ENCODE measurements at places on chromosomes 3 and 15.

GRCh38 chr3:170421111-170421641, 2.5 kb downstream of the CLDN11 start:
- no peak for DNase-seq

DNA sequence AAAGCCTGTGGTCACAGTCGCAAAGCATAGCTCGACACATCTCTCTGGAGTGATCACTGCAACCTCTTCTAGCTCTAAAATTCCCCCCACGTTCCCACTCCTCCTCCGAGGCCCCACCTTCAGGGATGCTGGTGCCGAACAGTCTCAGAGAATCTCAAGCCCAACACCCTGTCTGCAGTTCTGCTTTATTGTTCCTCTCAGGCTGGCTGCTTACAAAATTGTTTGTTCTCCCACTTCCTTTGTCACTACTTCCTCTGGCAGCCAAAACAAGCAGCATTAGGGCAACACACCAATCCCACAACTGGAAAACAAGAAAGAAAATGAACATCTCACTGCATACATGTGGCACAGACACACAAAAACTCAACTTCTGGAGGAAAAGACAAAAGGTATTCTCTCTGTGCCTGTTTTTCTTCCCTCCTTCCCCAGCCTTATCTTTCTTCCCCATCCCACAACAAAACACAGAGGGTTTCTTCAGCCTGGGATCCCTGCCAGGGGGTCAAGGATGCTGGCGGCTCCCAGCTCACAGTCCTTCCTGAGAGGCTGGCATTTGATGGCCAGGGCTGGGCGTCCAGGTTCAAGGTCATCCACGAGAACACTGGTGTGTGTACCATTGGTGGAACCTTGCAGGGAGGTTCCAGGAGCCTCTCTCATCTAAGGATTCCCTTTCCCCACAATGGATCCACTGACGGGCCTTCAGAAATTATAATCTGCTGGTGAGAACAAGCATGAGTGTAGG, 108.4 kb downstream of the TMCO5A start:
- DNase-seq: no peak

GRCh38 chr3:64271631-64272030, 46.4 kb upstream of the PRICKLE2 start:
- no peak for DNase-seq

DNA sequence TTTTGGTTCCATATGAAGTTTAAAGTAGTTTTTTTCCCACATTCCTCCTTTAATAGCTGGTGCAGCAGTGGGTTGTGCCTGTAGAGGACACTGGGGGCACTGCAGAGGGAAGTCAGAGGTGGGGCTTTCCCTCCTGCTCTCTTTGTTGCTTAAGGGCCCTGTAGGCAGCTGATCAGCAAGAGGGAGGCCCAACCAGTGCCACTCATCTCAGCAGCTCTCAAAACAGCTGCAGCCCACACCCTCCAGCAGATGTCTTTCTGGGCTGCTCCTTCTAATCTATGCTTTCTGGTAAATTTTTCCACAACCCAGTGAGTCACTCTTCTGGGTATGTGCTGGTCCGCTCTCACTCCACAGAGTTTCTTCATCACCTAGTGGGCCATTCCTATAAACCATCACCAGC, 263.8 kb downstream of the FEZF2 start:
- no peak for DNase-seq

DNA sequence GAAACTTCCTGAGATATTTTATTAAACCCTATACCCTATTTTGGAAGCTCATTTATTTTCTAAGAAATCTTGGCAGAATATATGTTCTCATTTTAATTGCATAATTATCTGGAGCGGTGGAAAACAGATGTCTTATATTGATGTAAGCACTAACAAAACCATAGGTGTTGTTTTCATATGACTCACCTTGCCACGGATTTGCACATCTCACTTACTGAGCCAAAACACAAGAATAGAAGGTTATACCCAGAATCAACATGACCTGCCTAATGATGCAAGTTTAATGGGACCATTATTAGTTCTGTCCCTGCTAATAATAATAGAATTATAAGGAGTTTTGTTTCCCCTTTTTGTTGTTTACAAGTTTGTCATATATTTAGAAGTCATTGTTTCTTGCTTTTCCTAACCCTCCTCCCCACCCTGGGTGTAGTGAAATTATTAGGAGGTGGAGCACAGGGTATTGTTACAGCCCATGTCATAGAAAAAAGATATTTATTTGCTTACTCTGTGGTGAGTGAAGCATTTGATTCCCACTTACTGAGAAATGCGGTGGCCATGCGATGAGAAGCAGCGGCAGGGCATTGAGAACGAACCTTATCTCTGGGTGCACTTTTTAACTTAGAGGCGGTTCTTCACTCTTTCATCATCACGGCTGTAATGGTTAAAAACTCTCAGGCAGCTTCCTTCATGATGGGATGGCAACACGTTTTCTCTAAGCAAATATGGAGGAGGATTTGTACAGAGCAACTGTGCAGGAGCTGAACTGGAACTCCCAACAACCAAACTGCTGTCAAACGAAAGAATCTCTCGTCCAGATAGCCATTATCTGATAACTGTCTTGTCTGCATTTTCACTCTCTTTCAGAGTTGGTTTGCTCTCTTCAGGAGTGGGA, 521 bp downstream of the IL5RA start:
- DNase-seq: no peak

- peak; percentile 21 for DNase-seq
Measured at GRCh38 chr15:75900577-75900976, 3.1 kb upstream of the FBXO22 start.

DNA sequence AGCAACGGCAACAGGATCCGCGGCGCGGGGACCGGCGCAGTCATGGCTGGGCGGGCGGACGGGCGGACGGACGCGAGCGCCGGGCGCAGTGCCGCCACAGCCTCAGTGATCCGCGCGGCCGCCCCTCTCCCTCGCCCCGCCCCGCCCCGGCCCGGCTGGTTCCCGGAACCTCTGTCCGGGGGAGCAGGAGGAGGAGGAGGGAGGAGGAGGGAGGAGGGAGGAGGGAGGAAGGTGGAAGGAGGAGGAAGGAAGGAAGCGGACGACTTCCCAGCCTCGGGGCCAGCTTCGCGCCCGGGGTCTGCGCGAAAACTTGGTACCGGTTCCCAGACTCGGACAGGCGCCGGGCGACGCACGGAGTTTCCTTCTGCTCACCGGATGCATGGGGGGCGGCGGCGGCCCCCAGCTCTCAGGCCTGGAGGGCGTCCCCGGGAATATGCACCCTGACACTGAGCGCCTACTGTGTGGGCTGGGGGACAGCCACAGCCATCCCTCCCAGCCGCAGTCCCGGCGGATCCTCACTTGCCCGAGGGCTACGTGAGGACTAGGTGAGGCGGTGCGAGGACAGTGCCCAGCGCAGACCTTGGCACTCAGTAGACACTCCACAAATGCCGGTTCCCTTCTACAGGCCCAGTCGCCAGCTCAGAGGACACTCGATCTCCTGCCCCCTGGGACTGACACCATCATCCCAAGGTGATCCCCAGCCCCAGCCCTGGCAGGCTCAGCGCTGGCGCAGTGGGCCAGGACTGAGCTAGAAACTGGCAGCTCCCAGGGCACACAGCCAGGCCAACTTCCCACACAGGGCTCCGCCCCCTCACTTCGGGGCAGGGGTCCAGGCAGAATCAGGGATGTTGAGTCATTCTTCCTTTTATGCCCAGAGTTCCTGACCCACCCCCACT, at the start of gene SHISA5:
Gene SHISA5, minus strand, starts transcription at position 124 of the 896 bp plus-strand sequence. Its CDS starts 80 bp downstream, at position 44.
- DNase-seq: no peak

GRCh38 chr3:82627733-82628132, 866.3 kb upstream of the GBE1 start:
- no peak for DNase-seq

DNA sequence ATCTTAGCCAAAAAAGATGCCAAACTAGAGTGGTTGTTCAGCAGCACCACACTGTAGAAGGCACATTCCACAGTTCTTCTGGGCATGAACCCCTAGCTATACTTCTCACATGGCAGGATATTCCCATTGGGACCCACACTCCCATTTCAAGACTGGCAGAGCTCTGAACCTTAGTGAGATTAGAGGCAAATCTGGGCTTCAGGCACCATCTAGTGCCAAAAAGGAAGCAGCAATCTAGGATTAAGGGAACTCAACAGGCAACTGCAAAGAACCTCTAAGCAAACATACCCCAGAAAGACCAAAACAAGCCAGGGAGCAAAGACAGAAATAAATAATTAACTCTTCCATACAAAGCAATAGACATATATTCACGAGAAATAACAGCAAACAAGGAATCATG, 66.2 kb downstream of the TAFA4 start:
- no peak for DNase-seq

- DNase-seq: no peak
Measured at GRCh38 chr15:68315495-68316031, 38.0 kb downstream of the FEM1B start.

DNA sequence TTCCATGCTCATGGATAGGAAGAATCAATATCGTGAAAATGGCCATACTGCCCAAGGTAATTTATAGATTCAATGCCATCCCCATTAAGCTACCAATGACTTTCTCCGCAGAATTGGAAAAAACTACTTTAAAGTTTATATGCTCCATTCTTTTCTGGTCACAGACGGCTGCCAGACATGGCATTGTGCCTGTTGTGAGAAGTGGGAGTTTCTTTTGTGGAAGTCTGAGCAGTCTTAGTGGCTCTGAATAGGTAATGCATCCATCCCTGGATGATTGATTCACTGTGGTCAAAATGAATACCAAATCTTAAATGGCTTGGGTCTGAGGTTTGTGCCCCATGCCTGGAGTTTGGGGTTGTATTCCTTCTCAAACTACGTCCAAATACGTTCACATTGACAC, 274.5 kb upstream of the AZI2 start:
- no peak for DNase-seq

- DNase-seq: no peak
Measured at GRCh38 chr15:64146041-64146440, 5.5 kb upstream of the SNX22 start.

- no peak for DNase-seq
Measured at GRCh38 chr15:88742161-88742560, 61.1 kb upstream of the ACAN start.

DNA sequence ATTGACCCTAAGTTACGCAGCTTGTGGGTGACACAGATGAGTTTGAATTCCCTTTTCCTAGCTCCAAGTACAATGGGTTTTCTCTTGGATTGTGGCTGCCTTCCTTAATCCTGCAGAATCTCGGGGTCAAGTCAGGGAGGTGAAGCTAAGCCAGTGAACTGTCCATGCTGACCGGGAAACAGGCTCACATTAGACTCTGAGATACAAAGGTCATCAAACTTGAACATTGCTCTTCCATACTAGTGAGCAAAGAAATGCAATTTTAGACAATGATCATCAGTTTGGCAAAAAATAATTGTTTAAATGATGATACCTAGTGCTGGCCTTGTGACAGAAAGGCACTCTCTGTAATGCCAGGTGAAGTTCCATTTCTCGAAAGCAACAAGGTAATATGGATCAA, 31.6 kb downstream of the SLC6A1 start:
- DNase-seq: no peak

DNA sequence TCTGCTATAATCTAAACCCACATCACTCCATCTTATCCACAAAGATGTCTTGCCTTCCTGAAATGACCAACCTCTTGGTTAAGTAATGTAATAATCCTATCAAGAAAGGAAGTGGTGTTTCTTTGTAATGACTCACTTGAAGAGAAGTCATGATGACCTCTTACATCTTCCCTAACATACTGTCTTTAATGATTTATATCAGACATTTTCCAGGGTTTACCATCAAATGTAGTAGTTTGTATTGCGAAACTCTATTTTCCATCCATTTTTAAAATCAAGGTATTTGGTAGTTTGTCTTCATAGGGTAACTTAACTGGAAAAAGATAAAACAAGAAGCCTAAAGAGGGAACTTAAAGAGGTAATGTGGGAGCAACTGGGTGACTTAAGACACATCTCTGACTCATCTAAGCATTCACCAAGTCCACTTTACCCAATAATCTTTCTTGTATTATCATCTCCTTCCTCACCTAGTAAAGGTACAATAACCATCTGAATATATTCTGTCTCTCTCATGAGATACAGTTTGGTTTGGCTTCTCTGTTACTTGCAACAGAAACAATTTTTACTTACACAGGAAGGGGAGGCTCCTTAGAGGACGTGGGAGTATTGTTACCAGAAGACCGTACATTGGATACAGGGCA, 5.7 kb upstream of the MAPK6 start:
- DNase-seq: no peak

DNA sequence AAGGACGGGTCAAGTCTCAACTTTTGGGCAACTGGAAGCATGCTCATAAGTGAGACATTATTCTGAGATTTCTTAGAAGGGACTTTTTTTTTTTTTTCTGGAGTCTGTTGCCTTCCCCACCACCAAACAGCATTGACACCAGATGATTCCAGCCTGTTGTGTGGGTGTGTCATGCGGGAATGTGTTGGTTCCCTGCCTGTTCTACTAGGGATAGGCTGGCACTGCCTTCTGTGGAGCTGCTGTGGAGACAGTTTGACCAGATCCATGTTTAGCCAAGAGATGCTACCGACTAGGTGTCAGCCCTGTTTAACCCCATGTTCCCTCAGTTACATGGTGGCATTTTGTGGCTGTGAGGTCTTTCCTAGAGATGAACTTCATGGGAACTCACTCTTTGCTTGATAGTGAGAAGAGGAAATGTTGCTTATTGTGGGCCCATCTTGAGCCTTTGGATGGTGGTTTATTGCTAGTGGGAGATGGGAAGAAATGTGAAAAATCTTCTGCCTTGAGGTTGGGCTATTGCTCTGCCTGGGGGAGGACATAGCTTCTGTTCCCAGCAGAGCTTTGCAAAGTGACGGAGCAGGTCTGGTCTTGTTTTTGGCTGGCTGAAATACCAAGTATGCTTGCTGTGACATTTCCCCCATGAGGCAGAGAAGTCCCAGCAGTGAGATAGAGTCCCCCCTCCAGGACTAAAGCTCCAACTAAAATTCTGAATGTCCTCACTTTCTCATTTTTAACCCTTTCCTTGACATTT, 31.3 kb downstream of the TRAK1 start:
- DNase-seq: no peak

DNA sequence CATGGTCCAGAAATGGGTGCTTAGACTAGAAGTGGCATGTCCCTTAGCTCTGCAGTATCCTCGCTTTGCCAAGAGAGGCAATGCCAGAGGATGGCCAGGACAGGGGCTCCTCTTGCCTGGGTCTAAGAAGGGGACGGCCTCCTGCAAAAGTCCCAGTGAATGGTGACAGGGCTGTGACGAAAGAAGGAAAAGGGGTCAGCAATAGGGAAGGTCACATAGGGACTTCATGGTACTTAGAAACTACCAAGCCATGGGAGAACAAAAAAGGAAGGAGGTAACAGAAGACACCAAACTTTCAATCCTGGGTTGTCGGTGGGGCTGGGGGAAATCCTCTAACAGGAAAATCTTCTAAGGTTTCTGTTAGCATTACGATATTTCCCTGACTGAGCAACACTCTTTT, 36.2 kb upstream of the ATOSA start:
- DNase-seq: no peak

- no peak for DNase-seq
Measured at GRCh38 chr15:79834495-79834894, 62.3 kb downstream of the MTHFS start.

GRCh38 chr3:17340693-17341092, 401.7 kb downstream of the TBC1D5 start:
- no peak for DNase-seq

- no peak for DNase-seq
Measured at GRCh38 chr15:94233441-94233840, 2.1 kb downstream of the MCTP2 start.

GRCh38 chr3:124149771-124150170, 157.8 kb upstream of the ROPN1 start:
- no peak for DNase-seq

- DNase-seq: no peak
Measured at GRCh38 chr3:195356151-195357086, 85.5 kb upstream of the XXYLT1 start.

GRCh38 chr3:113377158-113377557, 64.1 kb downstream of the CFAP44 start:
- no peak for DNase-seq
